ENCODE measurements at places on chromosomes 7 and 10.

DNA sequence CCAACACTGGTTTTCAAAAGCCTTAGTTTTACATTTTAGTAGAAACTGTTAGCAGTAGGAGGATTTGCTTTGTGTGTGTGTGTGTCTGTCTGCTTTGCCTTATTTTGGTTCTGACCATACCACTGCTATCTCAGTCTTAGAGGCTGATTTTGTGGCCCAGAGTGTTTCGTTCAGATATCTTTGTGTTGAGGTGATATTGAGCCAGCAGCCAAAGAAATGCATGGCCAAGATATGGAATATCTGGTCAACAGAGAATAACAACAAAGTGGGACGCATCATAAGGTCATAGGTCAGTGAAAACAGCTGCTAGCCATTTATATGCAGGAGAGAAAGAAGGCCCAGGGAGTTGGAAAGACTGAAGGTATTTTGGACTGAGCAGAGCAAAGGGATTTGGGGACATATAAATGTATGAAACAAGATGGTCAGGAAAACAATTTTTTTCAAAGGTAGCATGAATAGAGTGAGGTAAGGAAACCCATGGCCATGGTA, 47.7 kb downstream of the KIAA1217 start:
- DNase-seq = peak; percentile 6

GRCh38 chr7:137940656-137941518, 61.0 kb downstream of the CREB3L2 start:
- no peak for DNase-seq

GRCh38 chr10:128476845-128477244, 350.6 kb upstream of the MKI67 start:
- no peak for DNase-seq

- no peak for DNase-seq
These were observed 73.5 kb downstream of the MKI67 start for GRCh38 chr10:128052696-128053095.

Data from OCI-M1 (cell line).